GDM1 (cell line): ENCODE measurements at places on chromosomes 11 and 22.

DNA sequence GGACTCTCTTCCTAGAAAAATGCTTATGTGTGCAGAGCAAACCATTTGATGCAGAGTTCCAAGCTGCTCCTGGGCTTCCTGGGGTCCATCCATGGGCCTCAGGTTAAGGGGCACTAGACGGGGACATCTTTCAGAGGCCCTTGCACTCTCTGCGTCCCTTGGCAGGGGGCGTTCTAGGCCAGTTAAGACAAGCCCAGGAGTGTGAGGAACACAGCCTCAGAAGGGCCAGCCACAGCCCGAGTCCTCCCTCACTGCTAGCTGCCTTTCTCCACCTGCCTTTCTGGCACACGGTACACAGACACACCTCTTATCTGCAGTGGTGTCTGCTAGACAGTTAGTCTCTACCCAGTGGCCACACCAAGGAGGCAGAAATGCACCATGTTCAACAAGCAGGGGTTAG lies 18.0 kb upstream of the BID start:
- DNase-seq: no peak

- DNase-seq: no peak
Measured at GRCh38 chr22:39748877-39749276, 144.7 kb downstream of the ENTHD1 start.

DNA sequence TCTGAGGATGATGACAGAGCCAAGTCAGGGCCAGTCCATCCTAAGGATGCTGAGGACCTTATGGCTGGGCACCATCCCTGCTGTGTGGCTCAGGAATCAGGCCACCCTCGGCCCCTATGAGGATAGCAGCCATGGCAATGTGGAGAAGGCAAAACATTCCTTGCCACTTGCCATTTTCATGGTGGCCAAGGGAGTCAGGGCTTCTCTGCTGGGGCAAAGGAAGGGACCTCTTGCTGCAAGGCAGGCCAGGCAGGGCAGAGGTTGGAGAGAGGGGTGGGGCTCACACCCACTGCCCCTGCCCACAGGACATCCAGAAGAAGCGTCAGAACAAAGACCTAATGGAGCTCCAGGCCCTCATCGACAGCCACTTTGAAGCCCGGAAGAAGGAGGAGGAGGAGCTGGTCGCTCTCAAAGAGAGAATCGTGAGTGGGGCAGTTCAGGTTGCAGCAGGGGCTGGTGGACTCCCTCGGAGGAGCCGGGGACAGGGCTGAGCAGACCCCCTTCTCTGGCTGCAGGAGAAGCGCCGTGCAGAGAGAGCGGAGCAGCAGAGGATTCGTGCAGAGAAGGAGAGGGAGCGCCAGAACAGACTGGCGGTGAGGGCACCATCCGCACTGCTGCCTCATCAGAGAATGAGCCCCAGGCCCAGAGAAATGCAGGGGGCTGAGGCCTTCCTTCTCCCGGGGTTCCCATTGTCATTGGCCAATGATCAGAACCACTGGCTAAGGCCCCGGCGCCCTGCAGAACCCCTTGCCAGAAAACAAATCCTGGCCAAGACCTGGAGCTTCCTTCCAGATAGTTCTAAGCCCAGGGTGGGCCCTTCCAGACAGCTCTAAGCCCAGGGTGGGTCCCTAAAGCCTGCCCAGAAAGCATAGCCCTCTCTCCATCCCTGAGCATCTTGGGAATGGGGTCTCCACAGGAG lies 13.5 kb upstream of the MRPL23 start:
- DNase-seq: no peak

- DNase-seq: no peak
Measured at GRCh38 chr22:46117206-46118199, 32.8 kb upstream of the PPARA start.

- DNase-seq: no peak
Measured at GRCh38 chr11:69014084-69014851, 1.2 kb upstream of the MRGPRF start.

DNA sequence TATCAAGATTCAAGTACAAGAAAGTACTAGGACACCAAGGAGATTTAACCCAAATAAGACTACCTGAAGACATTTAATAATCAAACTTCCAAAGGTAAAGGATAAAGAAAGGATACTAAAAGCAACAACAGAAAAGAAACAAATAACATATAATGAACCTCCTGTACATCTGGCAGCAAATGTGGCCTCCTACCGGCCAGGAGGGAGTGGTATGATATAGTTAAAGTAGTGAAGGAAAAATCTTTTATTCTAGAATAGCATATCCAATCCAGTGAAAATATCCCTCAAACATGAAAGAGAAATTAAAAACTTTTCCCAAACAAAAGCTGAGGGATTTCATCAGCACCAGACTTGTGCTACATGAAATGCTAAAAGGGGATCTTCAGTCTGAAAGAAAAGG lies 104.7 kb upstream of the GUCY1A2 start:
- DNase-seq: no peak

DNA sequence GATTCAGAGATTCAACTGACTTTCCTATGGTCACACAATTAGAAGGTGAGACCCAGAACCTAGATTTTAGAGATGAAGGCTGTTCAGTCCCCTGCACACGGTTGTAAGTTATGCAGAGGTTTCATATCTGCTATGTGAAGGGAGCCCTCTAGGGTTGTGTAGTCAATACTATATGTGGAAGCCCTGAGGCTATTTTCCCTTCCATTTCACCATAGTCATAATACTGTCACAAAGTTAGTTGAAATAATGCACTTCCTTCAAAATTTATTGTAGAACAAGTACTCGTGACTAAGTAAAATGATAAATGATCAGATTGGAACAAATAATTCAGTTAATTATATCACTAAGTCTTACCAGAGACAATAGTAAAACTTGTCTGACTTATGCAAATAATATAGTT lies 48.8 kb downstream of the ENDOD1 start:
- no peak for DNase-seq

GRCh38 chr11:66042996-66043906 lies 5.7 kb downstream of the GAL3ST3 start:
- DNase-seq: no peak

DNA sequence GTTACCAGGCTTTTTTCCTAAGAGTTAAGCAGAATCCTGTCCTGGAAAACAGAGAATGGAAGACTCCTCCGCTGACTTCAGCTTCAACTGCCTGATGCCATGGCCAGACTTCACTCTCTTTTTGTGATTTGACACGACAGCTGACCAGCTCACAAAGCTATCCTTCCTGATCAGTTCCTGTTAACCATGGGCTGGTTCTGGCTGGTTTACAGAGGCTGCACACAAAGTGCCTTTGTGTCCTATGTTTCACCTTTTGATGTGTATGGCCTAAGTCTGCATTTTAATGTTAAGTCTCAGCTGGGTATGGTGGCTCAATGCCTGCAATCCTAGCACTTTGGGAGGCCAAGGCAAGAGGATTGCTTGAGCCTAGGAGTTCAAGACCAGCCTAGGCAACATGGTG lies 11.1 kb downstream of the FOLR3 start:
- no peak for DNase-seq

DNA sequence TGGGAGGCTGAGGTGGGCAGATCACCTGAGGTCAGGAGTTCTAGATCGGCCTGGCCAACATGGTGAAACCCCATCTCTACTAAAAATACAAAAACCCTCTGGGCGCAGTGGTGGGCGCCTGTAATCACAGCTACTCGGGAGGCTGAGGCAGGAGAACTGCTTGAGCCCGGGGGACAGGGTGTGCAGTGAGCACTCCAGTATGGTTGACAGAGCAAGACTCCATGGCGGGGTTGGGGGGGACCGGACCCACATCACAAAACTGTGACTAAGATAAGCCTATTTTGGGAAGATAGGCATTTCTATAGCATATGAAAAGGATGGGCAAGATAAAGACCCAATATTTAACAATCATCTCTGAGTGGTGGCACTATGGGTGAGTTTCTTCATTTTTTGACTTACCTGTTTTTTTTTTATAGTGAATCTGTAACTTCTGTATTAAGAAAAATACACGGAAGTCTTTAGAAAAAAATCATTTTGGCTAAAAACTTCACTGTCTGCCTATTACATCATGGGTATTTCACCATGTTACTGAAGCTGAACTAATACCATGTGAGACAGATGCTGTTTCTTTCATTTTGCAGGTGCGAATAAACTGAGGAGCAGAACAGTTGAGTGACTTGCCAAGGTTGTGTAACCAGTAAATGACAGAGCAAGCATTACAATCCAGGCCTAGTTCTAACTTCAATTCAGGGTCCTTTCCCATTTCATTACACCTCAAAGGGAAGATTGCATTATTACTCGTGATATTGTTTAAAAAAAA lies 2.5 kb downstream of the CELF1 start:
- no peak for DNase-seq

- peak; percentile 61 for DNase-seq
Measured at GRCh38 chr11:75383246-75383645, 16.1 kb upstream of the RPS3 start.

DNA sequence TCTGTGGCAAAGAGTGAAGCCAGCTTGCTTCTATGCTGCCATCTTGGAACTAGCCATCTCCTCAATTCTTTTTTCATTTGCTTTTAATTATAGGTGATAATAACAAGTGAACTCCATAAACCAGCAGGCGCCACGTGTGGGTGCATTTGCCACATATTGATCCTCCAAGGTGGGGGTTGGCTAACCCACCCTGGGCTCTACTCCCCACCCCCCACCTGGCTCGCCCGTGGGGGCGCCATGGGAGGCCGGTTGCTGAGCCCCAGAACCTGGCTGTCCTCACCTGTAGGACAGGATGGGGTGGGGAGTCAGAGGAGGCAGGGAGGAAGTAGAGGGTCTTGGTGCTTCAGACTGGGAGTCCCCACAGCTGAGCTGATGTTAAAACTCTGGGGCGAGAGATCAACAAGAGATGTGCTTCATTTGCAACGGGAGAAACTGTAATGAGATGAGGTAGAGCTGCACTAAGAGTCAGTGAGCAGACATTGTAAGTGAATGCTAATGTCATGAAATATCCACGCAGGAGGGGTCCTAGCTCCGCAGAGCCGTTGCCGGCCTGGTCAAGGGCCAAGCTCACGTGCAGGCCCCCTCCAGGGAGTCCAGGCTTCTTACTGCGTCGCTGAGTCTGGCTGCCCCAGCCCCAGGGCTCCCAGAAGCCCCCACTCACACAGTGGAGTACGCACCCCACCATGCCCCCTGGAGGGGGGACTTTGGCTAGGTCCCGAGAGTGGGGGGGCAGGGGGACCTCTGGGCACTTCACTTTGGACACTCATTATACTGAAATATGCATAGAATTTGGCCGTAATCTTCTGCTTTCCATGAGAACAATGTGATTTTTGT lies 59.4 kb downstream of the BRD1 start:
- DNase-seq: no peak
